Mesenteric fat pad (tissue), 1 donor: ENCODE measurements at places on chromosomes 5 and 9.

DNA sequence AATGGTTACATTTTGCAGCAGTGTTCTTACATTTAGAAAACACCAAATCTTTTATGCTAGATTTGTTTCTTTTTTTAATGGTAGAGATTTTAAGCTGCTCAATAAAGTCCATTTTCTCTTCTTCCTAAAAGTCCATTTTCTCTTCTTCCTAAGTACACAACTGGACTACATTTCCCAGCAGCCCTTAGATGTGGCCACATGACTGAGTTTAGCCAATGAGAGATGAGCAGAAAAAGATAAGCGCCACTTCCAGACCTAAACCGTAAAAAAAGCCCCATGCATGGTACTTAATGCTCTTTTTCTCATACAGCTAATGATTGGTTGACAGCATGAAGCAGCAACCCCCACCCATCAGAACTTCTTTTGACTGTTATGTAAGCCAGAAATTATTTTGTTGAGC is 206.7 kb downstream of the FAM114A2 start:
- DNase-seq: no peak

GRCh38 chr5:111892949-111893348 is 136.0 kb upstream of the NREP start:
- no peak for DNase-seq

DNA sequence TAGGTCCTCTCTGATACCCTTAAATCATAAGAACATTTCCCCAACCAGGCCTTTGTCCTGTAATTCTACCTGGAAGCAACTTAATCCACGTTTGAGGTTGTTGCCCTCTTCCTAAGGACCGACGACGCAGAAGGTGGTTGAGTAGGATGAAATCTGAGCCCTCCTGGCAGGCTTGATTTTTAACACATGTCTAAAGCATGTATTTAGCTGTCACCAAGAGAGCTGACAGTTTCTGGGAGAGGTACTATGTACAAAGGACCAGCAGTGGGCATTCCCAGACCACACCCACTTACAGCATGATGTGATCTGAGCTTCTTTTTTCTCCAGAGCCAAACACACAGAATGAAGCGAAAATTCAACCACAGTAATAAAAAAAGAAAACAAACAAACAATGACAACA is 260.9 kb downstream of the SH3GL2 start:
- DNase-seq: no peak

- DNase-seq: no peak
Observed at GRCh38 chr9:97551308-97551707, 49.8 kb downstream of the TMOD1 start.

DNA sequence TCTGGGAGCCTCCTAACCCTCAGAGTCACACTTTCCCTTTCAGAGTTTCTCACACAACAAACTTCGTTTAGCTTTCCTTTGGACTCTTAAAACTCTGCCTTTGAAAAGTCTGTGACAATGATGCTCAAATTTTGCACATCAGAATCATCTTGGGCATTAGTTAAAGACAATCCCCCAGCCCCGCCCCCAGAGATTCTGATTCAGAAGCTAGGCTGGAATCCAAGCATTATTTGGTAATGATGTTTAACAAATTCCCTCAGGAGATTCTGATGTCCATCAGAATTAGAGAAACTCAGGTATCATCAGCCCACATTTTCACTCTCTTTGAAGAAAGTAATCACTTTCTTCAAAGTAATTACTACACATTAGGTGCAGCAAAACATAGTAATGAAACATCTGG is 9.6 kb upstream of the PLPP1 start:
- DNase-seq: no peak

- DNase-seq: no peak
Observed at GRCh38 chr9:68429631-68430030, 73.2 kb downstream of the PGM5 start.

DNA sequence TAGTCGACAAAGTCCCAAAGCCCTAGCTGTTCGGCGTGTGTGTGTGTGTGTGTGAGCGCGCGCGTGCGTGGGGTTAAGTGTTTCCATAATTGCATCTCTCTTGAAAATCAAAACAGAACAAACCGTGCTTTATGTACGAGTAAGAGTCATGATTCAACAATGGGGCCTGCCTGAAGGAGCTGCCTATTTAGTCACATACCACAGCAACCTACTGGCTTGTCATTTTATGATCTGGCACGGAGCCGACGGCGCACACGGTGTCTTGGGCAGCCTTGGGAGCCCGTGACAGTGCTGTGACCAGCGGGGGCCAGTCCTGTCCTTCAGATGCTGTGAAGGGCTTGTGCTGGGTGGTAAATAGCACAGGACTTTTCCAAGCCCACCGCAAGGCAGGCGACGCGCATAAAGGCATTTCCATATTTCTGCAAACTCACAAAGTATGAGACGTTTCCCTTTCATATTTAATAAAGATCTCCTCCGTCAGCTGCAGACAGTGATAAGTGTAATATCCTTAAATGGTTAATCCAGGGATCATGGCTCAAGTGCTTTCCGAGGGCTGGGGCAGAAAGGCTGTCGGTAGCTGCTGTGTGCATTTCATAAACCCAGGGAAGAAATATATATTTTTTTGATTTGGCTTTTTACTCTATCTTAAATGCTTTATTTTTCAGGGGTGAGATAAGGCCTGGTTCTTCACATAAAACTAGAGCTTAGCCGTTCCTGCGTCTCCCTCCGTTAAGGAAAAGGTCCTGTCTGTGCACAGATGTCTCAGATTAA is 270.2 kb upstream of the IRX1 start:
- DNase-seq: peak; percentile 74
